ENCODE measurements at places on chromosomes 6 and 20.
A peak's percentile ranks its signal among the peaks of the same experiment; 100 is the strongest.

DNA sequence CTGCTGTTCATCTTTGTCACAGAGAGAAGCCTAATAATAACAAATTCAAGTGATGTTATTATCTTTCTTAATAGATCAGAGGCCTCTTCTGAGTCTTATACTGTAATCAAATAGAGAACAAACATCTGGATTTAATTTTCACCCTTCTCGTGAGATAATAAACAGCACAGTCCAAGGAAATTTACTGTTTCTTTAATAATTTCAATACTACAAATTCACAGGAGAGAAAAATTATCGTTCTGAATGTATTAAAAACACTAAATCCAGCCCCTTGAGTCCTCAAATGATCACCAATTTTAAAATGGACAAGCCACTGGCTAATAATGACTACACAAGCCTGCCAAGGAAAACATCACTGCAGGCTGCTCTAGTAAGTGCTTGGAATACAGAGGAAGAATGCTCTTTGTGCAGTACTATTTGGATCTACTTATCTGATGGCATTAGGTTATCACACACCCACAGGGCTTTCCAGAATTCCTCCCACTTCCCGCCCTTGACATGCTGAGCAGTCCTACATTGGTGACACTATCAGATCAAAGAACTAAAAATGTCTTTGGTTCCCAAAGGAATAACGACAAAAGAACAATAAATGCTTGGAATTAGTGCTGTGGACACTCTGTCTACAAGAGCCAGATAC is 38.1 kb downstream of the SYNE1 start:
- H3K4me3 ChIP-seq: no peak overlapping the region
- H3K4me1 ChIP-seq: no peaks in the 10 kb centered on the region
- H3K27me3 ChIP-seq: no peaks in the 10 kb centered on the region
- H3K36me3 ChIP-seq: peaks cover 2% of the 10 kb centered on the region

GRCh38 chr6:148413321-148414091 is 70.9 kb downstream of the SASH1 start:
- H3K36me3 ChIP-seq: no peaks in the 10 kb centered on the region
- no peak for DNase-seq
- H3K27ac ChIP-seq: no peak overlapping the region
- H3K4me3 ChIP-seq: no peak overlapping the region

- H3K27ac ChIP-seq: no peak overlapping the region
- H3K36me3 ChIP-seq: no peaks in the 10 kb centered on the region
- H3K4me3 ChIP-seq: no peak overlapping the region
- peaks cover 3% of the 10 kb centered on the region for H3K4me1 ChIP-seq
- no peak for DNase-seq
Measured at GRCh38 chr6:53320964-53321363, 27.8 kb downstream of the ELOVL5 start.

- no peak for DNase-seq
- H3K27me3 ChIP-seq: no peaks in the 10 kb centered on the region
- H3K36me3 ChIP-seq: no peaks in the 10 kb centered on the region
- no peak overlapping the region for H3K4me3 ChIP-seq
Measured at GRCh38 chr20:24773751-24774201, 175.3 kb upstream of the CST7 start.

DNA sequence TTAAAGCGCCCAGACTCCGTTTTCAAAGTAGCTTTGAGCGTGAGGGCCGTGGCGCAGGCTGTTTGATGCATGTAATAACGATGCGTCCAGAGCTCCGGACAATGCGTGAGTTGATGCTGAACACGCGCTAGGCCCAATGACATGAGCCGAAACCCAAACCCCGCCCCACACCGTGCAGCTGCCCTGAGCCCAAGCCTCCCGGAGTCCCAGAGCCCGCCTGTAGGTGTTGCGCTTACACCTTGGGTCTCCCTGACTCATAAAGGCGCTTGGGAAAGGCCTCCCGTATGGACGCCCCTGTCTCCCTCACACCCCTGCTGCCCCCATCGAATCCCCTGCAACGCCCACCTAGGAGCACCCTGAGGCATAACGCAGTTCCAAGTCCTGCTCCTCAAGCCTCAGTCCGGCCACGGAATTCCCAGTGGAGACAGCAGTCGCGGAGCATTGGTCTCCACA is 87.6 kb downstream of the ERMARD start:
- H3K27me3 ChIP-seq: no peaks in the 10 kb centered on the region
- H3K36me3 ChIP-seq: no peaks in the 10 kb centered on the region
- no peak overlapping the region for H3K27ac ChIP-seq
- H3K4me3 ChIP-seq: no peak overlapping the region
- H3K4me1 ChIP-seq: no peaks in the 10 kb centered on the region

DNA sequence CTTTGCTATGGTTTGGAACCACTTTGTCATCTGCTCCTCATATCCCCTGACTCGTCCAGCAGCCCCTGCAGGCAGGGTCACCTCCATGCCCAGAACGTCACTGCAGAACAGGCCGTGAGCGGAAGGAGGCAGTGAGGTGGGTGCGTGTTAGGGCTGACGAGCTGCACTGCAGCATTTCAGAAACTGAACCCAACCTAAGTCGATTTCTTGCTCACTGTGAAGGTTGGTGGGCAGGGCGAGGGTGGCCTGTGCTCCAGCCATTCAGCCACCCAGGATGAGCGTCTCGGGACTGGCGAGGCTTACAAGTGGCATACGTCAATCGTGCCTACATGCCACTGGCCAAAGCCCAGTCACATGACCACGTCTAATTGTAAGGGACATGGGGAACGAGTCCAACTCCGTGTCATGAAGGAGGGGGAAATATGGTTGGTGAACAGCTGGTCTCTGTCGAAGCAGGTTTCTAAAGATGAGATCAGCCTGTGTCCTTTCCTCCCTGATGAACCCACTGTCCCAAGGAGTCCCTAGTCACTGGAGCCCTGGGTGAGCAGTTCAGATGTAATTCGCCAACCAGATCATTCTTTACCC is 289.1 kb downstream of the TAF4 start:
- no peak overlapping the region for H3K27ac ChIP-seq
- DNase-seq: no peak

- H3K4me1 ChIP-seq: no peaks in the 10 kb centered on the region
- no peak overlapping the region for H3K27ac ChIP-seq
- H3K27me3 ChIP-seq: no peaks in the 10 kb centered on the region
- no peak overlapping the region for H3K4me3 ChIP-seq
- peaks cover 36% of the 10 kb centered on the region for H3K36me3 ChIP-seq
Measured at GRCh38 chr6:26412228-26412627, 10.2 kb downstream of the BTN3A1 start.

DNA sequence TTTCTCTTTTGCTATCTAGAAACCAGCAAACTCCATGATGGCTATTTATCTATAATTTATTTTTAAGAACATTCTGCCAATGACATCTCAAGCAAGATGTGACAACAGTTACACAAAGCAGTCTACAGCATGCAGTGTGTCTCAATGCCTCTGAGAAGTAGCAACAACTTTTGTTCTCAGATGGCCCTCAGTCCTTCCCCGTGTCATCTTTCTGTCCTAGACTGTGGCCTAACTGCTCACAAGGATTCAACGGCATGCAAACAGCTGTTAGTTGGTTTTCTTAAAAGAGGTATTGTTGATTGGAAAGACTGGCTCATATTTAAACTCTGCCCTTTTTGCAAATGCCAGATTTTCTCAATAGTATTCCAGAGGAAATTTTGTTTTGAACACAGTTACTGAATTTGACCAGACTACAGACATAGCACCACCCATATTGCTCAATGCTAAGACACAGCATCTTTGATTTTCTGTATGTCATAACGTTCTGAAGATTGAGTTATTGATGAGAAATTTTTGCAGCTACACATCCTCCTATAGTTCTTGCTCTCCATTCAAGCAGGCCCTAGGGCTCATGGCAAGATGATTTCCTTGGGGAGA is 26.1 kb upstream of the F13A1 start:
- no peaks in the 10 kb centered on the region for H3K27me3 ChIP-seq
- no peak for DNase-seq
- no peak overlapping the region for H3K27ac ChIP-seq
- no peaks in the 10 kb centered on the region for H3K4me1 ChIP-seq
- H3K36me3 ChIP-seq: no peaks in the 10 kb centered on the region

DNA sequence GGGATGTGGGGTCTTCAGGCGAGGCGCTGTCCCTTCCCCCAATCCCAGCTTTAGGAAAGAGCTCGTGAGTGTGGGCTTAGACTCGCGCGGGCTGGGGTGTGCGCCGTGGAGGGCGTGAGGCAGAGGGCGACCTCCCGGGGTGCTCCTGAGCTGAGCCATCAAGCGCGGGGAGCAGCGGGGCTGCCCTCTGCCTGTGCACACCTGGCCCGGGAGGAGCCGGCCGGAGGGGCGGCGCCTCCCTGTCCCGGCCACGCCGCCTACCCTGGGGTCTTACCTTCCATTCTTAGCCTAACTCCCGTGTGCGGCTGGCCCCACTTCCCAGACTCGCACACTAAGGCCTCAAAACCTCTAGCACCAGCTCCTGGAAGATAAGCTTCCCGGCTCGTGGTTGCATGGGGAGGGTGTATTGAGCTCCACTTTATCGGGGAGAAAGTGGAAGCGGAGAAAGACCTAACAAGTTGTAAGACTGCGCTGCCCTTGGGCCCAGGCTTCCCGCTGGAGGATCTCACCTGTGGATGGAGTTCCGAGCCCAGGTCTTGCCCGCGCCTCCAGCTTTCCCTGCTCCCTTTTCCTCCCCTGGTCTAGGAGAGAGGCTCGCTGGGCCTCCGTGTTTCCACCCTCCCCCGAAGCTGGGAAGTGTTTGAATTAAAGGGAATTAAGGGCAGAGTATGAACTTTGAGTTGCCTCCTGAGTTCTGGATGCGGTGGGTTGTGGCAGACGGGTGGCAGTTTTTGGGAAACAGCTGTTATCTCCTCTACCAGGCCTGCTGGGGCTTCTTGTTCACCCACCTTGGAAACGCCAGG is 1.2 kb downstream of the DNMT3B start:
- H3K27ac ChIP-seq: no peak overlapping the region
- DNase-seq: no peak
- peak overlapping the region; percentile 69 for H3K4me3 ChIP-seq
- peaks cover 18% of the 10 kb centered on the region for H3K4me1 ChIP-seq

- H3K4me1 ChIP-seq: peaks cover 12% of the 10 kb centered on the region
- H3K4me3 ChIP-seq: peak within 1 kb of the TSS; percentile 96
- DNase-seq: peak; percentile 78
- H3K27ac ChIP-seq: peak within 1 kb of the TSS; percentile 63
- H3K27me3 ChIP-seq: no peaks in the 10 kb centered on the region
Measured at GRCh38 chr20:63574156-63574828, at the start of gene HELZ2. Gene HELZ2, minus strand, starts transcription at chr20:63574239. Its CDS starts 1,854 bp downstream, at chr20:63572385.

DNA sequence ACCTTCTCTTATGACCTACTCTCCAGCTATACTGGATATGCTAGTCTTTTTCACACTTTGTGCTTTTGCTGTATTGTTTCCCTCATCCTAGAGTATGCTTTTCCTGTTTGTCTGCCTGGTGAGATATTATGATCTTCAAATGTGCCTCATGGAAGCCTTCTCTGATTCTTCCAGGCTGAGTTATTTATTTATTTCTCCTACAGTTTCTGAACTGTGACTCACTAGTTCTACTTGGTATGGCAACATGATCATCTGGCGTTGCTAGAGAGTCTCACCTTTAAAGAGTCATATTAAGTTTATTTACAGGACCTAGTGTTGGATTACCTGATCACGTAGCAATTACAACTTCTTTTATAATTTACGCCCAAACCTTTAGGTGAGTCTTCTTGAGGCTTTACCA is 81.2 kb upstream of the HDAC2 start:
- DNase-seq: no peak
- H3K4me3 ChIP-seq: no peak overlapping the region
- no peaks in the 10 kb centered on the region for H3K36me3 ChIP-seq

DNA sequence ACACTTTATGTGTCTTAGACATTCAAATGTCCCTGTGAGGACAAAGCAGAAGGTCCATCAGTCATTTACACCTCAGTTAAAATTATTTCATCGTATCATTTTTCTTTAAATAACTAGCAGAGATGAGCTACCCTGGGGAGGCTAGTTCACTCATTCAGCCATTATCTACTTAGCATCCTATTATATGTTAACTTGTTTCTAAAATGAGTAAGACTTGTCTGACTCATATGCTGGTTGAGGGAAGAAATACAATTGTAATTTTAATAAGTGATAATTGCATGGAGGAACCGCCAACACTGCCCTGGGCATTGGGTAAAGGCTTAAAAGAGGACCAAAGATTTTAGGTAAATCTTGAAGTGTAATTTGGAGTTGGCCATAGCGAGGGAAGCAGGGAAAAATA is 12.4 kb upstream of the PTPRK start:
- no peaks in the 10 kb centered on the region for H3K36me3 ChIP-seq
- no peak for DNase-seq
- H3K27me3 ChIP-seq: no peaks in the 10 kb centered on the region
- no peak overlapping the region for H3K4me3 ChIP-seq
- H3K27ac ChIP-seq: no peak overlapping the region

- DNase-seq: no peak
- H3K4me3 ChIP-seq: no peak overlapping the region
- H3K4me1 ChIP-seq: no peaks in the 10 kb centered on the region
- H3K27ac ChIP-seq: no peak overlapping the region
- no peaks in the 10 kb centered on the region for H3K27me3 ChIP-seq
Measured at GRCh38 chr6:98601716-98602115, 232.7 kb upstream of the POU3F2 start.

DNA sequence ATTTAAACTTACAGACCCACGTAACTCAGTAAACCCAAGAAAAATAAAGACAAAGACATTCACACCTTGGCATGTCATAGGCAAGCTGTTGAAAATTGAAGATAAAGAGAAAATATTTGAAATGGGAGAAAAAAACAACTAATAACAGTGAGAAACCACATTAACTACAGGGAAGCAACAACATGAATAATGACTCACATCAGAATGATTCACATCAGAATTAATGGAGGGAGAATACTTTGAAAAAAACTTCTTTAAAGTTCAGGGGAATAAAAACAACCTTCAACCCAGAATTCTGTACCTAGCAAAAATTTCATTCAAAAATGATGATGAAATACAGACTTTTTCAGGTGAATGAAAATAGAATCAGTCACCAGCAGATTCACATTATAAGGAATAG is 32.9 kb upstream of the SLC22A3 start:
- H3K27me3 ChIP-seq: no peaks in the 10 kb centered on the region
- H3K27ac ChIP-seq: no peak overlapping the region
- DNase-seq: no peak
- no peak overlapping the region for H3K4me3 ChIP-seq
- no peaks in the 10 kb centered on the region for H3K36me3 ChIP-seq
- no peaks in the 10 kb centered on the region for H3K4me1 ChIP-seq

DNA sequence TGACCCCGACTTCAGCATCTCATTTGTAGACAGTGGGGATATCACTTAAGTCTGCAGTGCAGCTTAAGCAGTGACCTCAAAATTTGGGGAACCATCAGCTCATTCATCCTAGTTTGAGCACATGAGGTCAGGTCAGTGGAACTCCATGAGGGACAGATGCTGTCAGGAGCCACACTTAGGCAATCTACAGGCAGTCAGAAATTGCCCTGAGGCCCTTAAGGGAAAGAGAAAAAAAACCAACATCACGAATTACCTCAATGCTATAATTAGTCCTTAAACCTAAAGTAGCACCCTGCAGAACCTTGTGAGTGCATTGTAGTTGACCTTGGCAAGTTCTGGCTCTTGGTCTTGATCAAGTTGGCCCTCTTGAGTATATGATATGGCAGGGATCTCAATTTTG is 21.1 kb downstream of the TMEM74B start:
- H3K27ac ChIP-seq: no peak overlapping the region
- no peaks in the 10 kb centered on the region for H3K27me3 ChIP-seq
- no peak for DNase-seq
- H3K36me3 ChIP-seq: peaks cover 82% of the 10 kb centered on the region
- no peak overlapping the region for H3K4me3 ChIP-seq
- no peaks in the 10 kb centered on the region for H3K4me1 ChIP-seq

Measured in liver (tissue), 10 donors.